ENCODE measurements at places on chromosomes 11 and 22. TPM values are rescaled to one million over a fixed set of nuclear protein-coding genes. Genes with fewer than 3 reads are reported as not detected.

GRCh38 chr11:57109331-57109730 lies 72.4 kb upstream of the LRRC55 start:
- no peaks in the 10 kb centered on the region for H3K27me3 ChIP-seq
- H3K4me1 ChIP-seq = no peaks in the 10 kb centered on the region
- DNase-seq = no peak
- H3K4me3 ChIP-seq = no peak overlapping the region
- no peaks in the 10 kb centered on the region for H3K36me3 ChIP-seq

- DNase-seq = no peak
- H3K27ac ChIP-seq = peak overlapping the region; percentile 90
- no peaks in the 10 kb centered on the region for H3K27me3 ChIP-seq
- H3K4me3 ChIP-seq = peak overlapping the region; percentile 57
Observed at GRCh38 chr11:66051371-66051765, 796 bp upstream of the SF3B2 start.

DNA sequence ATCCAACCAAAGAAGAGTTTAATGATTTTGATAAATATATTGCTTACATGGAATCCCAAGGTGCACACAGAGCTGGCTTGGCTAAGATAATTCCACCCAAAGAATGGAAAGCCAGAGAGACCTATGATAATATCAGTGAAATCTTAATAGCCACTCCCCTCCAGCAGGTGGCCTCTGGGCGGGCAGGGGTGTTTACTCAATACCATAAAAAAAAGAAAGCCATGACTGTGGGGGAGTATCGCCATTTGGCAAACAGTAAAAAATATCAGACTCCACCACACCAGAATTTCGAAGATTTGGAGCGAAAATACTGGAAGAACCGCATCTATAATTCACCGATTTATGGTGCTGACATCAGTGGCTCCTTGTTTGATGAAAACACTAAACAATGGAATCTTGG lies 23.9 kb downstream of the KDM4D start:
- no peak overlapping the region for H3K27ac ChIP-seq
- no peaks in the 10 kb centered on the region for H3K4me1 ChIP-seq
- H3K4me3 ChIP-seq = no peak overlapping the region
- DNase-seq = no peak
- H3K36me3 ChIP-seq = no peaks in the 10 kb centered on the region
- no peaks in the 10 kb centered on the region for H3K27me3 ChIP-seq

The BAD gene
- polyA plus RNA-seq = 84.5 TPM

GRCh38 chr22:40939202-40939601 lies 12.0 kb upstream of the RBX1 start:
- no peaks in the 10 kb centered on the region for H3K36me3 ChIP-seq
- H3K4me3 ChIP-seq = no peak overlapping the region
- H3K4me1 ChIP-seq = no peaks in the 10 kb centered on the region
- no peaks in the 10 kb centered on the region for H3K27me3 ChIP-seq

The OR8G1 gene
- not detected for polyA plus RNA-seq

DNA sequence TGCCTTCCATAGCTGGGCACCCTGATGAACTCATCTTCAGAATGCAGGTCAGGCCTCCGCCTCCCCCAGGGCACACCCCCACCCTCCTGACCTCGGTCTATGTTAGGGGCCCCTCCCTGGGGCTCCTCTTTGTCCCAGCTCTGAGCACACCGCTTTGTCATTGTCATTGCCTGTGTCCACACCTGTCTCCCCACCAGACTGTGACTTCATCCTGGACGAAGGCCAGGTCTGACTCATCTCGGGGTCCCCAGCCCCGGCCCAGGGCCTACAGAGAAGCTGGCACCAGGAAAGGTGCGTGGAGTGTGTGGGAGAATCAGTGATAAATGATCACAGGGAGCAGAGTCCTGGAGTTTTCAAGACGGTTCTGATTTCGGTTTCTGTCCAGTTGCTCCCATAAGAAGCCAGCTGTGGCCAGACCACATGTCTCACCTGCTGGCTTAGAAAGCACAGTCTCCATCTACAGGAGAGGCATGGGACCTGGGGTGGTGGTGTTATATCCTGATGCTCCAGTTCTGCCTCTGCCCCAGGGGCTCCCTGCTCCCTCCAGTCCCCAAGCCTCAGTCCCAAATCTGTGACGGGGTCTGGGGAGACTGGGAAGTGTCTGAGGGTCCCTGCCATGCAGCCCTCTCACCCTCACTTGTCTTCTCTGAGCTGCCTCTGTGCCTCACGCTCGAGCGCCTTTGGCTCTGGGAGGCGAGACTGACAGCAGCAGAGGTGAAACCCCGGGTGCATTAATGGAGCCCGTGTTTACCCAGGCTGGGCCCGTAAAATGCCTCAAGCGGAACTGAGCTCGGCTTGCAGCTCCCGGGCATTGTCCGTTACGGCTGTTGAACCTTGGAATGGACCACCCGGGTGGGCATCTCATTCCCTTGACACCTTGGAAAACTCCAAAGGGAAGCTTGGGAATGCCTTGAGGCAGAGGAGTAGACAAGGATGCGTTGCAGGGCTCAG lies 85.5 kb upstream of the WNT11 start:
- DNase-seq = peak; percentile 81
- H3K4me1 ChIP-seq = no peaks in the 10 kb centered on the region
- H3K27ac ChIP-seq = no peak overlapping the region
- H3K4me3 ChIP-seq = no peak overlapping the region
- no peaks in the 10 kb centered on the region for H3K27me3 ChIP-seq

DNA sequence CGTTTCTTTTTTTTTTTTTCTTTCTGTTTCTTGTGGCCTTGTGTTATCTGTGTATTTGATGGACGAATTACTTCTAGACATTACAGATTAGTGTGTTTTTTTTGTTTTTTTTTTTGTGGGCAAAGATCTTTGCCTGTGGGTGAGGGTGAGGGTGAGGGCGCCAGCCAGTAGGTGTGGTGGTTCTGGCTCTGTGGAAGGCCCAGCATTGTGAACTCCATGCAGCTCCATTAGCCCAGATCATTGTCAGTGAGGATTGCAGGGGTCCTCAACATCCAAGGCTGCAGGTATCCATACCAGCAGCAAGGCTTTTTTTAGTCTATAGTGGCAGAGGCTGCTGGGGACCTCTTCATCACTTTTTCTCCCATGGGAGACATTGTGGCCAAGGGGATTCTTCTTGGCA lies 13.7 kb downstream of the BIRC2 start:
- no peaks in the 10 kb centered on the region for H3K27me3 ChIP-seq
- H3K36me3 ChIP-seq = peaks cover 9% of the 10 kb centered on the region
- H3K27ac ChIP-seq = no peak overlapping the region
- peaks cover 4% of the 10 kb centered on the region for H3K4me1 ChIP-seq
- H3K4me3 ChIP-seq = no peak overlapping the region

The OR51I1 gene
- not detected for polyA plus RNA-seq

The SCGB1A1 gene
- 4.6 TPM for polyA plus RNA-seq

- no peak overlapping the region for H3K27ac ChIP-seq
- H3K4me1 ChIP-seq = no peaks in the 10 kb centered on the region
- DNase-seq = no peak
- no peak overlapping the region for H3K4me3 ChIP-seq
- H3K27me3 ChIP-seq = no peaks in the 10 kb centered on the region
Observed at GRCh38 chr11:24437123-24437522, 59.7 kb upstream of the LUZP2 start.

GRCh38 chr11:107857550-107858216 lies 904 bp downstream of the SLC35F2 start:
- H3K27ac ChIP-seq = peak overlapping the region; percentile 74
- no peaks in the 10 kb centered on the region for H3K27me3 ChIP-seq
- H3K4me3 ChIP-seq = peak overlapping the region; percentile 63
- no peaks in the 10 kb centered on the region for H3K4me1 ChIP-seq
- no peaks in the 10 kb centered on the region for H3K36me3 ChIP-seq

DNA sequence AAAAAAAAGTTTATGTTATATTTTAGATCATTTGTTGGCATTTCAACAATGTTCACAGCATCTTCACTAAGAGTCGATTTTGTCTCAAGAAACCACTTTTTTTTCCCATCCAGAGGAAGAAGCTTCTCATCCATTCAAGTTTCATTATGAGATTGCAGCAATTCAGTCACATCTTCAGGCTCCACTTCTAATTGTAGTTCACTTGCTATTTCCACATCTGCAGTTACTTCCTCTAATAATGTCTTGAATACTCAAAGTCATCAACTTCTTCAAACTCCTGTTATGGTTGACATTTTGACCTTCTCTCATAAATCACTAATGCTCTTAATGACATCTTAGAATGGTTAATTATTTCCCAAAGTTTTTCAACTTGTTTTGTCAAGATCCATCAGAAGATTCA lies 61.3 kb upstream of the CHORDC1 start:
- no peaks in the 10 kb centered on the region for H3K27me3 ChIP-seq
- no peak overlapping the region for H3K27ac ChIP-seq
- no peaks in the 10 kb centered on the region for H3K4me1 ChIP-seq
- no peak overlapping the region for H3K4me3 ChIP-seq
- no peak for DNase-seq

- no peaks in the 10 kb centered on the region for H3K4me1 ChIP-seq
- no peak for DNase-seq
- no peaks in the 10 kb centered on the region for H3K36me3 ChIP-seq
Observed at GRCh38 chr11:15884141-15884540, 472.2 kb downstream of the SOX6 start.

The ART1 gene
- not detected for polyA plus RNA-seq

The CASP5 gene
- polyA plus RNA-seq = 9.1 TPM

DNA sequence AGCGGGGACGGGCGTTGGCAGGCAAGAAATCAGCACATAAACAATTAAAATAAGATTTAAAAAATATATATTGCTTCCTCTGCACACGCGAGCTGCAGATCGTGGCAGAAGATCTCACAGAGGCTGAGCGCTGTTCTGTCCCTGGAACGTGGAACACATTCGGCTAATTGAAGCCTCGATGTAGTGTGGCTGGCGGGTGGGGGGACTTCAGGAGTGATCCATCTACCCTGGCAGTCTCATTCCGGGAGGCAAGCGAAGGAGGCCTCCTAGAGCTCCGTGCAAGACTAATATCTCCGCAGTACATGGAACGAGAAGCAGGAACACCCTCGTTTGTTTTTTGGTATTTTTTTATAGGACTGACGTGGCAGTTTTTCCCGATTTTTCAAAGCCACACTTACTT lies 402.4 kb downstream of the MN1 start:
- DNase-seq = no peak
- no peaks in the 10 kb centered on the region for H3K4me1 ChIP-seq
- H3K27me3 ChIP-seq = peaks cover 13% of the 10 kb centered on the region
- H3K27ac ChIP-seq = no peak overlapping the region
- H3K4me3 ChIP-seq = no peak overlapping the region

Measured in small intestine (tissue), 16 donors.